ENCODE measurements at places on chromosomes 11 and 22. TPM values are rescaled to one million over a fixed set of nuclear protein-coding genes. Genes with fewer than 3 reads are reported as not detected.

DNA sequence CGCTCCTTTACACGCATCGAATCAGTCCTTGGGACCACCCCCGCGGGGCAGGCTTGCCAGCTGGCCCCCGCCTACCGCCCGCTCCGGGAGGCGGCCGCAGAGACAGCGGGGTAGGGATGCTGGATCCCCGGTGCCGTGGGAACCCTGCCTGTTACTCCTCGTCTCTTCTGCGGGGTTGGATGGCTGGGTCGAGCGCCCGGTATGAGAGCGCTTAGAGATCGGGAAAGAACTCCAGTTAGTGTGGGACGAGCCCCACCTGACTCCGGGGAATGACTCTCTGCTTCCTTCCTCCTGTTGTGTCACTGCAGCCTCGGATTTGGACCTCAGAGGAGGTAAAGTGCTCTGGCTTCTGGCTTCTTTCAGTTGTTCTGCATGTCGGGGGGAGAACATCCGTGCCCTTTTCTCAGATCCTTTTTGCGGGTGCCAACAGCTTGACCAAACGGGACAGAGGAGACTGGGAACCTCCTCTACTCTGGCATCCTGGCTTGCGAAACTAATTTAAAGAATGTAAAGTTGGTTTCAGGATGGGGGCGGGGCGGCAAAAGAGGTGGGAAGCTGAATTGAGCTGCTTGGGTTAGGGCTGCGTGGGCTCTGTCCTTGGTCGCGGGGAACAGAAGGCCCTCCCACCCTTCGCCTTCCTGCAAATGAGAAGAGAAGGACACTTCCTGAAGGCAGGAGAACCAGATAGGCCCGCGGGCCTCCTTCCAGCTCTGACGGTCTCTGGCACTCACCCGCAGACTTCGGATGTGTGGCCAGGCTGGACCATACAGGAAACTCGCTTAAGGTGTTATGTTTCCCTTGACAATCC lies 938 bp downstream of the LAYN start:
- DNase-seq = no peak

STIM1 gene
- 11.0 TPM for total RNA-seq

DNA sequence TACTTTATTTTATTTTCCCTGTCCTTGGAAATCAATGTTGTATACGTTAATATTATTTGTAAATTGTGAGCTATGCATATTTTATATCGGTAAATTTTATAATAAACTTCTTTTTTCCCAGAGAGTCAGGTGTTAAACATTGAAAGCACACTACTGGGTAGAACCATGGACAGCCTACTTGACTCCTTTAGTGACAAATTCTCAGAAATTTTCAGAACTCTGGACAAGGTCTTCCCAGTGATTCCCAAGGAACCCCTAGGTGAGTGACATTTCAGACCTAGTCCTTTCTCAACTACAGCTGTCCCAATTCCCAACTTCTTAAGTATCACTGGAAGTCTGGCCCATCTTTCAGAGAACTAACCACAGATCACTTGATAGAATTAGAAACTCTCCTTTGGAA lies 107.2 kb downstream of the RCN1 start:
- DNase-seq = no peak

GRCh38 chr11:128157423-128158298 lies 429.7 kb downstream of the ETS1 start:
- peak; percentile 54 for DNase-seq

DNA sequence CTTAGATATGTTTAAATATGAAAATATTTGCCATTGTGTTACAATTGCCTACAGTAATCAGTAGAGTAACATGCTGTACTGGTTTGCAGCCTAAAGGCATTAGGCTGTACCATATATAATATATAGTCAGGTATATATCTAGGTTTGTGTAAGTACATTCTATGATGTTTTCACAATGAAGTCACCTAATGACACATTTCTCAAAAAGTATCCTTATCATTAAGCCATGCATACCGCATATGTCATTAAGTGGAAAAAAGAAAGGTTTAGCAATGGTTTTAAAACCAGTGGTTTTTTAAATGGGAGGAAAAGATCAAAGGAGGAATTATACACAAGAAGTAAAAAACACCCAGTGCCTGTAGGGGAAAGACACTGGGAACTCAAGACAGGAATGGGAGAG lies 122.7 kb downstream of the RBFOX2 start:
- no peak for DNase-seq

TOMM22 gene
- 26.1 TPM for total RNA-seq

GRCh38 chr22:36124666-36125065 lies 35.9 kb downstream of the APOL3 start:
- DNase-seq = no peak

NR1H3 gene
- total RNA-seq = 8.7 TPM

INPP5J gene
- total RNA-seq = 0.35 TPM

GRCh38 chr22:29786031-29786430 lies 18.9 kb downstream of the UQCR10 start:
- no peak for DNase-seq

DNA sequence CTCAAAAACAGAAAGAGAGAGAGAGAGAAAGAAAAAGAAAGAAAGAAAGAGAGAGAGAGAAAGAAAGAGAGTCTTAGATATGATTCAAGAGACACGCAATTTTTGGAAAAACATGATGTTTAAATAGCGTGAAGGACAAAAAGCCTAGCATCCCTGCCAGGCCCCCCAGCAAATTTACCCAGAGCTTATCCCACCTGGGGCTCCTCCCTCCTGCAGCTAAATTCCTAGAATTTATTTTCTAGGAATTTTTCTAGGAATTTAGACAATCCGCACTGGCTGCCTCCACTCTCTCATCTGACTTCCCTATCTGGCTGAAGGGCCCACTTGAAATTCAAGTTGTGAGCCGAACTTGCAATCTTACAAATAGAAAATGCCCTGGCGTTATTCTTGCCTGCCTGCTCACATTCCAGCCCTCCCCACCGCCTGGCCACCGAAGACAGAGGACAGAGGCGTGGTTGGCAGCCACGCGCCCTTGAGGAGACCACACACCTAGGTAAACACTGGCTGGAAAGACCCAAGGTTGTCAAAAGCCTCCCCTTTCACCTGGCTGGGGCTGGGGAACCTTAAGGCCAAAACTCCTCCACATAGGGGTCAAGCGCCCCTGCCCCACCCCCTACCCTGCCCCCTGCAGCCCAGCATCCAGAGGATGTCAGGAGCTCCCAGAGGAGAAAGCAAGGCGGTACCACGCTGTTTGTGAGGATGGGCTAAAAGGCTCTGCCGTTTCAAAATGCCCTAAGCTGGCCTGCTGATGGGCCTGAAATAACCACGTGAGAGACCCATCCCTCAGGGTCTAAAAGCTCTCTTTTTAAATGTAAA lies 42.2 kb downstream of the AHNAK start:
- DNase-seq = no peak

- no peak for DNase-seq
These were observed 23.7 kb upstream of the OR5B12 start for GRCh38 chr11:58465690-58466089.

RPS13 gene
- total RNA-seq = 2,341 TPM

- no peak for DNase-seq
These were observed 16.4 kb upstream of the FCHSD2 start for GRCh38 chr11:73158356-73159051.

- DNase-seq = no peak
These were observed 27.2 kb downstream of the GRIK4 start for GRCh38 chr11:120538707-120539106.

DNA sequence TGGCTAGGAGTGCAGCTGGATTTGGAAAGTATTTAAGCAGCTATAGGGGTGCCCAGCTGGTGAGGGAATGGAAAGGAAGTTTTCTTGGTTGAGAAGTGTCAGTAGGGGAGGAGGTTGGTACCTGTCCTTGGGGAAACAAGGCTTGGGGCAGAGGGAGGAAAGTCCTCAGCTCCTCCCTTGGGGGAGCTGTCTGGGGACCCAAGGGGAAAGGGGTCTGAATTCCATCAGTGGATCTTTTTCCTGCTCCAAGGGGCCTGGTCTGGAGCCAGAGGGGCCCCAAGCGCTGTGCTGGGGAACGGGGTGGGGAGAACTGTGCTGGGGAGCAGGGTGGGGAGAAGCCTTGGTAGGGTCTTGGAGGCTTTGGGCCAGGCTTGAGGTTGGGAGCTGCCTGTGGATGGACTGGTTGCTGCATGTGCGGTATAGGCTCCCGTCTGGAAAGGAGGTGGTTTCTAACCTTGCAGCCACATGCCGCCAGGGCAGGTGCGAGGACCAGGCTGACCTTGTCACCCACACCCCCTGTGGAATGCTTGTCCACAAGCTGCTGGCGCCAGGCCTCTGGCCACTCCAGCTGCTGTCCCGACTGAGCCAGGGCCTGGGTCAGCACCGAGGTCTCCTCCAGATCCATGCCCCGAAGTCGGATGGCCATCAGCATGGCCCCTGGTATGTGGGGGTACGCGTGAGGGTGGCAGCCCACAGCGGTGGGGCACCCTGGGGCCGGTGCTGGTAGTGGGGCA lies 963 bp downstream of the TYMP start:
- DNase-seq = no peak

RFPL2 gene
- total RNA-seq = 0.63 TPM

DNA sequence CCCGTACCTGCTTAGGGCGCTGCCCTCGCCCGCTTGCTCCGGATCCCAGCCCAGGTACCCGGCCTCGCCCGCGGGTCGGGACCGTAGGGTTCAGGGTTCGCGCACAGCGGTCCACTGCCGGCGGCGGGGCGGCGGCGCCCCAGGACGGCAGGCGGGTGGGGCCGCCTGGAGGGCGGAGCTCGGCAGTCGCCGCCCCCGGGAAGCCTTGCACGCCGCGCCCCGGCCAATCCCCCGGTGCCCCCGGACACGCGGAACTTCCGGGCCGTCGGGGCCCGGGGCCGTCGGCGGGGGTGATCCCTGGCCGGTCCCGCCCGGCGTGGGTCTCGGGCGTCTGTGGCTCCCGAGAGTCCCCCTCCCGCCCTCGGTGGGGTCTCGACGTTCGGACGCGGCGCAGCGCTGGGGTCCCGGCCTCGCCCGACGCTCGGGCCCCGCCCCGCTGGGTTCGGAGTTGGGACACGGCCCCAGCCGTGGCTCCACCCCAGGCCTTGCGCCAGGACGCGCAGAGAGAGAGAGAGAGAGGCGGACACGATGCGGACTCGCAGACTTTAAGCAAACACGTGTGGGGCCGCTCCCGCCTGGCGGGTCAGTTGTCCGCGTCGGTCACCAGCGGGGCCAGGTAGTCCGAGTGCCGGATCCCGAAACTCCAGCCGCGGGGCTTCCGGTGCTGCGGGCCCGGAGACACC lies at the start of gene TYMP:
Gene TYMP, minus strand, starts transcription at position 116 of the 683 bp plus-strand sequence. CDS start 303 bp downstream, outside the sequence.
- peak; percentile 73 for DNase-seq

STK33 gene
- total RNA-seq = 1.6 TPM

CADM1 gene
- 0.35 TPM for total RNA-seq

- no peak for DNase-seq
These were observed 304.3 kb upstream of the NCAM1 start for GRCh38 chr11:112656772-112657428.

DNA sequence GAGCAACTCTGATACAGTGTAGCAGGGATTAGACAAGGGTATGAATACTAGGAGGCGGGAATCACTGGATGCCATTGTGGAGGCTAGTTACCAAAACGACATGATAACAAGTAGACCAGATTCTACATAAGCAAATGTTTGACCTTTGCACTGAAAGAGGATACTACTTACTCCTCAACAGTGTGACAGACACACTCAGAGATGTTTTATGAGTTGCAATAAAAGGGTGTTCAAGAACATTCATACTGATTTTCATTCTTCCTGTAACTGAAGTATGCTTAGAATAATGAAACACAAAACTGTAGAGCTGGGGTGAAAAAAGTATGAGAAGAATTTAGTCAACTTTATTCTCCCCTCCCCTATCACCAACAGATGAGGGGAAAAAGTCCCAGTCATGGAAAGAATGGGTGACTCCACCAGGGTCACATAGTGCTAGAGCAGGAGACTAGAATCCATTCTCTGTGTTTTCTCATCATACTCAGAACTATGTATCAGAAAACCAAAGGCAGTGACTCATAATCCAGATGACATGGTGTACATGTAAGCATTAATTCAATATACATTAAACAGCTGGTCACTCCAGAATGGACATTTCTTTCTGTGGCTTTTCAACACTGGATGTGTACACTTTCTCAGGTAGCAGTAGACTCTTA lies 32.8 kb downstream of the ARHGAP20 start:
- no peak for DNase-seq

DNA sequence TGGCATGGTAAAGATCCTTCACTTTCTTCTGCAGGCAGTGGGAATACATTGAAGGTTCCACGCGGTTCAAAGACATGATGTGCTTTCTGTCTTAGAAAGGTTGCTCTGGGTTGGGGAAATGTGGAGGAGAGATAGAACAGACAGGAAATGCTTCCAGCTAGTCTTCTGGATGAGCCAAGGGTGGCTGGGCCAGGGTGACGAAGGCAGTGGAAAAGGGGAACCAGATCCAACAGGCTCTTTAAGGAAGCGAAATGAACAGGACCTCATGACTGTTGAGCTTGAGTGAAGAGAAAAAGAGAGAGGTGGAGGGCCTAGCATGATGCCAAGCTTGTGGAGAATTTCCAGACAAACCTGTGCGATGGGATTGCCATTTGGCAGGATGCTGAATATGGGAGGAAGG lies 56.4 kb upstream of the LMO1 start:
- DNase-seq = no peak

MMP11 gene
- 2.1 TPM for total RNA-seq

CARD16 gene
- not detected for total RNA-seq

DNA sequence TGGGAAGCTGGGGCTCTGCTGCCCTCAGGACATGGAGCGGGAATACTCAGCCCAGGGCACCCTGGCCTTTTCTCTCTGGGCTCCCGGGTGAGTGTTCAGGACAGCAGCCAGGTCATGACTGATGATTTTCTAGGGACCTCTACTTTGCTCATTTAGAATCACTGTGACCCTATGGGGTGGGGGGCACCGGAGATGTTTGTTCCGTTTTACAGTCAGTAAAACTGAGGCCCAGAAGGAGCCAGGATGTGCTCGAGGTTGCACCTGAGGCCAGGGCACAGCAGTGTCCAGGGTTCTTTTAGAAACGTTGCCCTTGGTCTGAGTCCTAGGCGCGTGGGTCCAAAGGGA lies 48.1 kb downstream of the SMIM38 start:
- DNase-seq = no peak

- no peak for DNase-seq
These were observed 31.3 kb upstream of the MYOD1 start for GRCh38 chr11:17687946-17688670.

Measured in NCI-H460 (cell line).